ENCODE measurements at places on chromosomes 5 and 9. TPM values are rescaled to one million over a fixed set of nuclear protein-coding genes. Genes with fewer than 3 reads are reported as not detected.

GRCh38 chr5:143413958-143414669, 10.6 kb upstream of the NR3C1 start:
- no peak overlapping the region for H3K4me3 ChIP-seq
- no peaks in the 10 kb centered on the region for H3K4me1 ChIP-seq
- peak; percentile 17 for DNase-seq
- H3K36me3 ChIP-seq, result no peaks in the 10 kb centered on the region

GRCh38 chr9:129632460-129632859, 6.5 kb downstream of the NTMT1 start:
- peaks cover 70% of the 10 kb centered on the region for H3K36me3 ChIP-seq
- H3K27ac ChIP-seq, result no peak overlapping the region
- H3K4me1 ChIP-seq, result peaks cover 46% of the 10 kb centered on the region
- DNase-seq, result no peak
- H3K27me3 ChIP-seq, result no peaks in the 10 kb centered on the region

- no peak for DNase-seq
- no peak overlapping the region for H3K27ac ChIP-seq
- H3K4me1 ChIP-seq, result peaks cover 11% of the 10 kb centered on the region
- H3K27me3 ChIP-seq, result no peaks in the 10 kb centered on the region
- H3K4me3 ChIP-seq, result no peak overlapping the region
- H3K36me3 ChIP-seq, result peaks cover 70% of the 10 kb centered on the region
These were observed 56.1 kb downstream of the PTCH1 start for GRCh38 chr9:95460518-95461164.

DNA sequence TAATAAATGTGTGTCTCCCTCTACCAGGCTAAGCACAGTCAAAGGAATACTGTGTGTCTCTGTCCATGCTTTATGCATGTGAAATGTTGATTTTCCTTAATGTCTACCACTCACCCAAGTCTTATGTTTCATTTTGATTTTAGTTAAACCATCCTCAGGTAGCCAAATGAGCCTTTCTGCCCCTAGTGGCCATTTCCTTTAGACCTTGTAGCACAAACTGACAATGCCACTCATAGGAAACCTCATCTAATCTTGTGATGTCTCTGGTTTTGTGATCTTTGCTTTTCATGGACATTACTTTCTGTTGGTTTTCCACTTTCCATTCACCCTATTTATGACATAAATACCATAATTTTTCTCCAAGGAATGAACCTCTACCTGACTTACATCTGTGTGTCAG, 820.8 kb downstream of the MAT2B start:
- H3K27ac ChIP-seq, result no peak overlapping the region
- H3K36me3 ChIP-seq, result no peaks in the 10 kb centered on the region
- no peaks in the 10 kb centered on the region for H3K27me3 ChIP-seq
- DNase-seq, result no peak
- no peaks in the 10 kb centered on the region for H3K4me1 ChIP-seq
- no peak overlapping the region for H3K4me3 ChIP-seq

GRCh38 chr5:139964266-139964993, 78.7 kb downstream of the NRG2 start:
- no peak overlapping the region for H3K27ac ChIP-seq
- no peaks in the 10 kb centered on the region for H3K36me3 ChIP-seq
- peaks cover 18% of the 10 kb centered on the region for H3K4me1 ChIP-seq

Gene KCNN2
- 9.6 TPM for polyA plus RNA-seq

Gene BHMT2
- polyA plus RNA-seq, result 7.7 TPM

All from heart right ventricle (tissue), 16 donors.